ENCODE measurements at places on chromosomes 3 and 15.
A peak's percentile ranks its signal among the peaks of the same experiment; 100 is the strongest.

DNA sequence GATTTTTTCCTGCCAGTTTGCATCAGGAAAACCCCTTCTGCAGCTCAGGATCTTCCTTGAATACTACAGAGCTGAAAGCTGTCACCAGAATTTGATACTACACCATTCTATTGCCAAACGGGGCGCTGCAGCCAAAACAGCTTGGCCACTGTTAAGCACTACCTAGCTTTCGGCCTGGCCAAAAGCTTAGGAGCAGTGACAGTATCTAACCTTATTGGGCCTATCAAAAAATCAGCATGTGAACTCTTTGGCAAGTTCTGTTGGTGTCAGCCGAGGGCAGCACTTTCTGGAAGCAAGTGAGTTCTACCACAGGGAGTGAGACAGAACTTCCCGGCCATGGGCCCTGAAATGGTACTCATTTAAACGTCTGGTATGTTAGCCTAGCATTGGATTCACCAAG lies 16.1 kb upstream of the GYG1 start:
- DNase-seq, result peak; percentile 60

- no peak for DNase-seq
Measured at GRCh38 chr3:186653984-186654383, 11.8 kb upstream of the HRG start.

DNA sequence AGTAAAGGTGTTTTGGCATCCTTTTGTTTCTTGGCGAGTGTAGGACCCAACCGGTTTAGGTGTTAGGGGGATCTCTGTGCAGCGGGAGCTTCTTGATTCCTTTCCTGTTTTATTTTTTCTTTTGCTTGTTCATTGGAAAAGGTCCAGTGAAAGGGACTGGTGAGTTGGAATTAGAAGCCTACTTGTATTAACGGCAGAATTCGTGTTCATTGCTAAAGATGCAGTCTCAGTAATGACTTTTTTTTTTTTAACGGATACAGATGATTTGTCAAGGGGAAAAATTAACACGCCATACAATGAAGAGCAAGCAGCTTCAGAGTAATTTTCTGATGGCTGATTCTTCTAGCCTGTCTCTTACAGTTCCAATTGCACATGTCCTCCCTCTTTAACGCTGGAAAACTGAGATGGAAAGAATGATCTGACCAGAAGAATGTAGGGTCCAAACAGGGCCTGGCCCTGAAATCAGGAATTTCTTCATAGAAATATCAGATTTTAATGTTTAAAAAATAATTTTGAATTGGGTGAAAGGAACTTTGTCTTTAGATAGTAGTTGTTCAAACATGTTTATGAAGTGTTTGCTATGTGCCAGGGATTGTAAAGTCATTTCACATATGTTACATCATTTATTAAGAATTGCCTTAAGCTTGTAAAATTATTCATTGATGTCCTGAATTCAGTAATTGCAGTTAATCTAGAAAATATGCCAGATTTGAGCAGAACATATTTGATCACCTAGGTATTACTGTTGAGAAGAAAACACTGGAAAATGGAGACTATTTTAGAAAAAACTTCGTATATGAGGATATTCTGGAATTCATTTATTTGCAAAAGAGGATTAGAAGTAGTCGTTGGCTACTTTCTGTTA lies 1.4 kb downstream of the MAPK6 start:
- DNase-seq, result no peak

DNA sequence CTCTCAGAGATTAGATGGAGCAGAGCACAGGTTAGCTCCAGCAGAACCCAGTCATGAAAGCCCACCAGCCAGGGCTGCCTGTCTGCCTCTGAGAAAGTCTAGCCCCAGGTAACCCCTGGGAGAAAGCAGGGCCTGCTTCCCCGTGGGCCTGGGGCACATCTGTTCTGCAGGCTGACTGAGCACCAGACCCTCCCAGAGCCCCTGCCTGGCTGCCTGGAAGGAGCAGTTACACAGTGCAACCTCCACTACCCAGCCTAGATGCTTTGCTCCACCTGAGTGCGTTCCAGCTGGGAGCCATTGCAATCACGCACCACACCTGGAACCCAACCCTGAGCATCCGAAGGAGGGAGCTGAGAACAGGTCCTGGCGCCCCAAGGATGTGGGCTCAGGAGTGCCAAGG lies 24.7 kb upstream of the OR5K4 start:
- DNase-seq, result no peak

DNA sequence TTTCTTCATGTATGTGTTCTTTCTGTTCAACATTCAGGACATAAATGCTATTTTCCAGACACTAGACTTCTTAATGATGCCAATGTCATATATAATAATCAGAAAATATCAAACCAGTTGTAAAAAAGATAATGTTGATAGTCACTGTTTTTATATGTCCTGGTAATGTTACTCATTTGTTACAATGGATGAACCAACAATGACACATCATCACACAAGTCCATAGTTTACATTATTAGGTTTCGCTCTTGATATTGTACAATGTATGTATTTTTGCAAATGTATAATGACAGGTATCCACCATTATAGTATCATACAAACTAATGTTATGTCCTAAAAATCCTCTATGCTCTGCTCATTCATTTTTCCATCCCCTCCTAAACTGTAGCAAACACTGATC lies 243.8 kb upstream of the CDIN1 start:
- no peak for DNase-seq

- DNase-seq, result no peak
Measured at GRCh38 chr3:181691901-181692300, 19.8 kb upstream of the SOX2 start.

DNA sequence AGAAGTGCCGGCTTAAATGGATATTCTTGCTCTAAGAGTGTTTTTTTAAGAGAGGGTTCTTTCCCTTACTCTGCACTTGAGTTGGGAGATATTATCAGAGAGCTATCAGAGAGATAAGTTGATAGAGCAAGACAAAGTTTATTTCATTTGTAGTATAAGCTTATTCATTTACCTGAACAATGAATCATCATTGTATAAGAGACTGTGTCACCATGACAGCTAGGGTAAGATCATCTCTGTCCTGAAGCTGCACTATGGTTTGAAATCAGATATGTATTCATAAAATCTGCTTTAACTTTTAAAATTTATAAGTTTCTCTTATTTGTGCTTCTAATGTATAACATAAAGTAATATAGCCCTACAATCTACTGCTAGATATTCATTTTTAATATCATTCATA lies 128.1 kb upstream of the ARL6 start:
- DNase-seq, result no peak

- no peak for DNase-seq
Measured at GRCh38 chr15:59918994-59919951, 84.8 kb upstream of the FOXB1 start.

GRCh38 chr15:31307270-31308184 lies 19.1 kb upstream of the KLF13 start:
- no peak for DNase-seq

Data from lung (tissue), 17 donors.